ENCODE measurements at places on chromosomes 7 and 10.

DNA sequence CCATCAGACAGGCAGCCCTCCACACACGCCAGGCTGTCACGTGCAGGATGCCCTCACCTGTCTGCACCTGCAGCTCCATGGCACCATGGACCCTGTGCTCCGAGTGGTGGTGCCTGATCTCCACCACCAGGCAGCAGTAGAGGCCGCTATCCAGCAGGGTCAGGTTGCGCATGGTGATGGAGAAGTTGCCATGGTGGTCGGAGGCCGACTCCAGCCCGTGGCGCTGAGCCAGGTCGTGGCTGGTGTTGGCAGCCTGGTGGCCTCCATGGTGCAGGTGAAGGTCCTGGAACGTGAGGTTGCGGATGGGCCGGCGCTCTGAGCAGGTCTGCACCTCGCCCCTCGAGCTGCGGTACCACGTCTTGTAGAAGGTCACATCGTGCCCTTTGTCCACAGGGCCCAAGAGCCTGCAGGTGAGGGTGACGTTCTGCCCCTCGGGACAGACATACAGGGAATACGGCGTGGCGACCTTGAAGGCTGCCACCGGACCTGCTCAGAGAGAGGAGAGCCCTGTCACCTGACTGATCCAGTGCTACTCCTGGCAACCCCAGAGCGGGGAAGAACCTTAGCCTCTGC lies 11.7 kb downstream of the VSIR start:
- DNase-seq: no peak

DNA sequence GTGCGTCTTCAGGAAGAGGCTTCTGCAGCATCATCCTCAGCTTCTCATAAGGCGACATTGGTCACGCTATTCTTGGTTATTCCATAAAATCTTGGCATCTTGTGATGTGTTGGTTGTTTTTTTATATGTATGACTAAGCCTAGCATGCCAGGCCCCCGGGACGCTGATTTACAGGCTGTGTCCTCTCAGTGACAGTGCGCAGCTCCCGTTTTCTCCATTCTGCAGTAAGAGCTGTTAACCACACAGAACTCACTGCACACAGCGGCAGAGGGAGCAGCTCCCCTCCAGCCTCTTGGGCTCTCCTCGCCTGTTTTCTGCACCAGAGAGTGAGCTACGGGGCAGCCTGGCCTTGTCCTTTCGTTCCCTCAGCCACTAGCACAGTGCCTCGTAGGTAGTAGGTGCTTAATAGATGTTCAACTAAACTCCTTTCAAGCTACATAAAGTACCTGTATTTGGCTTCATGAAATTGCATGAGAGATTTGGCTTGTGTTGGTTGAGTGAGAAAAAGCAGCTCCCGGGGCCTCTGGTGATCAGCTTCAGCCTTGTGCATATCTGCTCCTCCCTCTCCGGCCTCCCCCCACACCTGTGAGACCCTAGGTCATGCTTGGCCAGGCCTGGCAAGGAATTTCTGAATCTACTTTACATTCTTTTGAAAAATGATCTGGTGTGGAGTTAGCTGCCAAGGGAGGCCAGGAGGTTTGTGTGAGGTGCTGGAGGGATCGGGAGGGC lies 116.2 kb downstream of the WDR37 start:
- no peak for DNase-seq

GRCh38 chr10:112875476-112876267 lies 74.4 kb upstream of the TCF7L2 start:
- DNase-seq: no peak

DNA sequence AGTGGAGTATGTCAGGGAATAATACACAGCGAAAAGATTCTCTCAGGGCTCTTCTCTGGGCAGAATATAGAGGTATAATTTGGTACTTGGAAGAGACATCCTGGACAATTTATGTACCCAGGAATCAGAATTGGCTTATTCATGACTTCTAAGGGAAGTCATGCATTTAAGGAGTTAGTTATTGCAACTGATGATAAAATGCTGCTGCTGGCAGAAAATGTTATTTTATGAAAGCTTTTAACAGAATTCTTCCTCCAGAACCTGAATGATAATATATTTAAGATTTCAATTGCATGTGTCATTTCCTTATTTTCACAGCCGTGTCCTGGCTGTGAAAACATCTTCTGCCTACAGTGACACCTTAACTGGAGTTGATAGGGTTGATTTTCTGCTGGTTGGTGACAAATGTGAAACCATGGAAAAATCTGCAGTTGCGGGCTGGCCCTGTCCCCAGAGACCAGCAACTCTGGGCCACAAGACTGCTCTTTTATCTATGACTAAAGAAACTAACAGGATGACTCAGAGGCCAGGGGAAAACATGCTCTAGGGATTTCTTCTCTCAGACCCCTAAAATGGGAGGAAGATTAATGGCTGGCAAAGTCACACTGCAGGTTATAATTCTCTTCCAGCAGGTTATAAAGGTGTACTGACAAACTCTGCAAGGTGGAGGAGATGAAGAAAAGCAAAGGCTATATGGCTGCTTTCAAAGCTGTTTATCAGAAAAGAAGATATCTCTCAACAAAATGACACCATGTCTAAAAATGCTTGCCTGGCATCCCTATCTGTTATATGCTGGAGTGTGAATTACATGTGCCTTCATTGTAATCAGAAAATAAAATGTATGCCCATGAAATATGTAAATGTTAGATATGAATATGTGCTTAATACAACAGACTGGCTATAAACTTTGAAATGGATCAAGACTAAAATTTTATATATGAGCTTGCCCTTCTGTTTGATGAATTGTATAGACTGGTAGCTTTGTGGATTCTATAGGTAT lies 12.1 kb upstream of the TRUB1 start:
- no peak for DNase-seq

GRCh38 chr7:28409716-28410627 lies 2.3 kb upstream of the CREB5 start:
- peak; percentile 26 for DNase-seq

GRCh38 chr7:44224080-44224973 lies 23.5 kb downstream of the YKT6 start:
- DNase-seq: no peak

- no peak for DNase-seq
Observed at GRCh38 chr7:109322833-109323232, 753.2 kb downstream of the DNAJB9 start.

DNA sequence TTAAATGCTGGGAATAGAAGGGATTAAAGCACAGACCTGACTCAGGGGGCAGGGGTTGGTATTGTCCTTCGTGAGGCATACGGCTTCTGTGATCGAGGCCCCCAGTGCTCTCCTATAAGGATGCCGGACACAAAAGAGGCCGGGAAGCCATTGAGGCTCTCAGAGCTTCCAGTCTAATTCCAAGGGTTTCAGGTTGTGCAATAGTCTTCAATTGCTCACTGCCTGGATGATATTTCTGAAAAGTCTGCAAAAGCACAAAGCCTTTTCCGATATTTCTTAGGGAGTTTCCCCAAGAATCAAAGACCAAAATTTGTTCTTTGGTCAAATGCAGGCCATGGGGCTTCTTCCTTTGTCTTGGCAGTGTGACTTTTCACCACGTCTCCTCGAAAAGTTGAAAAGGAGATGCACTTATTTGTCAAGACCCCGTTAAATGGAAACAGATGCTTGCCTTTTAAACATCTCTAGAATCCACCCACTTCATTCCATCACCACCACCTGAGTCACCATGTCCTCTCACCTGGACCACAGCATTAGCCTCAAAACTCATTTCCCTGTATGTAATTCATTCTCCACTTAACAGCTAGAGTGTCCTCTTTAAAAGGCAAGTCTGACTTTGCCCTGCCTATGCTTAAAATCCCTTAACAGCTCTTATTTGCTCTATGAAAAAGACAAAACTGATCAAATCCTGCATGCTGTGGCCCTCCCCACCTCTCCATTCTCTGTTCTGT lies 134.8 kb upstream of the NAMPT start:
- peak; percentile 20 for DNase-seq

DNA sequence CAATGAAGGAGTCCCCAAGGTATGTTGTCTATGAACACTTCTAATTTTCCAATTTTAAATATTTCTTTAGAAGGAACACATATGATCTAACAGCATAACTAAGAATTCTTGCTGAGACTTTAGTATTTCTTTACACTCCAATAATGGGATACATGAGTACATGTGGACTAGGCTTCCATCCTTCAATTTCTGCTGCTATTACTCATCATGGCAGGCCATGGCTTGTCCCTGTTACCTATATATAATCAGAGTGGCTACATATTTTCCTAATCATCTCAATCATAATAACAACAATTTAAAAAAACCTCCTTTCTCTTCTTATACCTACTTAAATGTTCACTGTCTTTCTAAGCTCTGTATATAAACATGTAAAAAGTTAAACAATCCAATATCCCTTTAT lies 60.3 kb upstream of the TAC1 start:
- DNase-seq: no peak

DNA sequence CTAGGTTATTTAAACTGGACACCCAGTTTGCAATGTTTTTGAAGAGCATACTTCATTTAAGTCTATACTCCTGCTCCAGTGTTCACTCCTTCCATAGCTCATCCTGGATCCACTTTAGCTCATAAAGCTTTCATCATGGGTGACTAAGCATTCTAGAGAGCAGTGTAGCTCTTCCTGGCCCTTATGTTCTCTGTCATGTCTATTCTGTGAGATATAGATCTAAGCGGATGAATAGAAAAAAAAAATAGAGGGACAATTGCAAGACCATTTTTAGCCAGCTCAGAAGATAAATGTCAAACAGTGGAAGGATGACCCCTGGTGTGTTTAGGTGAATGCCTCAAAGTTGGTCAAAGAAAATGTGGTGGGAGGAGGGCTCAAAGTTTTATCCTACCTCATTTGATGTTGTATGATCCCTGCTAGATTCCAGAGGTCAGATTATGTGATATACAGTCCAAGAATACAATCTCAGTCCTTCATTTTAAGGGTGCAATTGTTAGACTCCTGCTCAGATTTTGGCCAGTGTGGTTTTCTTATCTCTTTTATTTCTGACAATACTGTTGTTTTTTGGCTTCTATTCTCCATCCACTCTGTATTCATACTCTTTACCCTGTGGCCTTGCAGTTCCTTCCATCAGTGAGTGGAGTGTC lies 7.5 kb upstream of the HECW1 start:
- no peak for DNase-seq

GRCh38 chr10:48511066-48511874 lies 93.6 kb downstream of the ARHGAP22 start:
- no peak for DNase-seq

DNA sequence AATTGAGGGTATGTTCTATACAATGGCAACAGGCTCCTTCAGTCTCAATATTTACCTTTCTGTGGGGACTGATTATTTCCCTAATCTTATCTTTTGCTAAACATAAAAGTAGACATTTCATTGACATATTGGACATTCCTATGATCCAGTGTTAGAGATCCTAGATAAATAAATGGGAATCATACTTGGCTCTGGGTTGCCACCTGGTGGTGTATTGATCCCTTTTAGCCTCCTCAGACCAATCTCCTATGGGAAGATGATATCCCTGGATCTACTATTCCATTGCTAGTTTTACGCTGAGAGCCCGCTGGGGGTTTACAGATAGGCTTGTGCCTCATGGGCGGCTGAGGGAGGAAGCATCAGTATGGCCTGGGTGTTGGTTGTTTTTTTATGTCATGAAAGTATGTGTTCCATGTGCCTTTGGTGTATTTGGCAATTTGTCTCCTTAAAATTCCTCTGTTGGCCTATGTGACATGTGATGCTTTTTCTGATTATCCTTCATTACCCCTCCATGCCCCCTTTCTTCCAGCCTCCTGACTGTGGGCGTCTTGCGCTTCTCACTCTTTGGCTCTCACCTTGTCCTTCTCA lies 18.8 kb downstream of the CELF2 start:
- no peak for DNase-seq

GRCh38 chr10:15368101-15368855 lies 2.8 kb downstream of the FAM171A1 start:
- no peak for DNase-seq

DNA sequence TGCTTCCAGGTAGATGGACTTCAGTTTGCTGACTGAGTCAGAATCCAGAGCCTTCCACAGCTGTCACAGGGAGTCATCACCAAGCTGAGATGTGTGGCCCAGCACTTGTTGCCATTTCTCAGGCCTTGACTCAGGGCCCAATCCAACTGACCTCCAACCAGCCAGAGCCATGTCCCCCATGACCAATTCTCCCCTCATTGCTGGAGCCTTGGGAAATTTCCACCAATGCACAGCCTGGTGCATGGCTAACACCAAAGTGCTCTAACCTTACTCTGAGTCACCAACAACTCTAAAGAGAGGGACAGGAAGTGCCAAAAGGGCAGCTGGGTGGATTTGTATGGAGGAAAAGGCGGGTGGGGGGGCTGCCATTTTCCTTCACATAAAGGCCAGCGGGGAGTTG lies 13.4 kb upstream of the GLI3 start:
- no peak for DNase-seq

DNA sequence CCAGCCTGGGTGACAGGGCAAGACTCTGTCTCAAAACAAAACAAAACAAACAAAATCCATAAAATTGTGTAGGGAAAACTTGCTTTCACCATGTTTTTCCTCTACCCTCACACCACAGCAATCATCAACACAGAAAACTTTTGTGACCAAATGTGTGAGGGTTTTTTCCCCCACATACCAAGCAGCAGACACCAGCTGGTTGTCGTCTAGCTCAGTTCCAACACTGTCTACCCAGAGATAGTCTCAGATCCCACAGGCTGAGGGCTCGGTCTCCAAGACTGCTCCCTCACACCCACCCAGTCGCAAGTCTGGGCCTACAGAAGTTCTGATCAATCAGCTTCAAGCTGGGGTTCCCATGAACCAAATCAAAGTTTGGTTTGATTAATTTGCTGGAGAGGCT lies 322.4 kb upstream of the MAGI2 start:
- no peak for DNase-seq

GRCh38 chr7:53642361-53642760 lies 606.9 kb downstream of the POM121L12 start:
- no peak for DNase-seq

DNA sequence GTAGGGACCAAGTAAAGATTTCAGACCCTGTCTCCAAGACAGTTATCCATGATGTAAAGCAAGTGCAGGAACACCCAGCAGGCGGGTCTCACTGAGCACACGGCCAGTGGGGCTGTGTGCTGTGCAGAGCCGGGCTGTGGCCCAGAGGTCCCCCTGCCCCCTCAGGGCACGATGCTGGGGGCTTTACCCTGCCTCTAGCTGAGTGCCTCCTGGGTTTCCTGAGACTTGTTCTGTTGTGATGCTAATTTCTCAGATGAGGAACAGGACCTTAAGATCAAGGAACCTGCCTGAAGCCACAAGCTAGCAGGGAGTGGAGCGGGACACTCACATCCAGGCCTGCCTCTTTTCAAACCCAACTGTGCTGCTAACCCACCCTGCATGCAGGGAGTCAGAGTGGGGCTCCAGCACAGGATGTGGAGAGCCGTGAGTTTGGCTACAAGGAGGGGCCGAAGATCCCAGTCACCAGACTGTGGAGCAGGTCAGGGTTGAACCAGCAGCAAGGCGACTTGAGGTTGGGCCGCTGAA lies 76.1 kb upstream of the LYZL2 start:
- DNase-seq: no peak

GRCh38 chr10:117134306-117135025 lies 3.6 kb downstream of the VAX1 start:
- no peak for DNase-seq

GRCh38 chr7:6533893-6534495 lies 17.3 kb downstream of the GRID2IP start:
- no peak for DNase-seq

GRCh38 chr7:146993764-146994163 lies 877.2 kb downstream of the CNTNAP2 start:
- DNase-seq: no peak

GRCh38 chr10:100803492-100803891 lies 58.1 kb downstream of the PAX2 start:
- no peak for DNase-seq

Measured in activated naive CD4-positive, alpha-beta T cell treated with anti-CD3 and anti-CD28 coated beads, Interleukin-2, amount 50 U/mL, for 16 hours (primary cell).